Activated CD4-positive, alpha-beta T cell treated with anti-CD3 and anti-CD28 coated beads, Interleukin-2, amount 50 U/mL, for 4 hours (primary cell): ENCODE measurements at places on chromosomes 7 and 10.

DNA sequence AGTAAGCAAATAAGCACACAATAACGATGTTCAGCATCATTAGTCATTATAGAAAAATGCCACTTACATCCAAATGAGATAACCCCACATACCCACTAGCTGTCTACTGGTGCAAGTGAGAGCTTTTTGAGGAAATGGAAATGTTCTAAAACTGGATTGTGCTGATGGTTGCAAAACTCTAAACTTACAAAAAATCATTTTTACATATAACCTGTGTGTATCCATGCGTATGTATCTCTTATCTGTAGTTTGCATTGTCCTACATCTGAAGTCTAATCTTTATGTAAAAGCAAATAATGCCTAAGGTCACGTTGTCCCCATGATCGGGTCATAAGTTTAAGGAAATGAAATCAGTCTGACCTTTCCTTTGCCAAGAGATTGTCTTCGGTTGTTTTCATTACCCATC, 81.6 kb upstream of the DNAJB6 start:
- DNase-seq: no peak

DNA sequence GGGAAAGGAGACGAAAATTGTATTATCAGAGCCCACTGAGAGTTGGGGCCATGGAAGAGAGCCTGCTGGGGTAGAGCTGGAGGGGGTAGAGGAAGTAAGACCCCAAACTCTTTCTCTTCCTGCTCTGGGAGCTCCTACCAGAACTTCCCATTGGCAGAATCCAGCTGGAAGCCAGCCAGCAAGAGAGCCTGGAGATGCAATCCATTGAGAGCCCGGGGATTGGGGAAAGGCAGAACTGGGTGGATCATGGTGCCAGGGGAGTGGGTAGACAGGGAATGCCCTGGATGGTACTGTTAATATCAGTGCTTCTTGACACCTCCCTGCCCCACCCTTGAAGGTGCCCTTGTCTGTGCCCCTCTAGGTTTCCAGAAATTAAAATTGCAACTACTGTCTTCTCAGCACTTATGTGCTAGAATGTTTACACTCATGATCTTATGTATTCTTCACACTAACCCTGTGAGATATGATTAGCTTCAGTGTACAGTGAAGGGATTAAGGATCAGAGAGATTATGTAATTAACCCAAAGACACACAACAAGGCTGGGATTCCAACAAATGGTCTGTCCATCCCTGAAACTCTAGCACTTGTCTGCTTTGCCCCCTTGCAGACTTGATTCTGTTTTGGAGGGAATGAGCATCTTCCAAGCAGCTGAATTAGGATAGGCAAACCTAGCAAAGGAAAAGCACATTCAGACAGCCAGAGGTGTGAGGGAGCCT, 154.1 kb downstream of the C10orf105 start:
- no peak for DNase-seq

DNA sequence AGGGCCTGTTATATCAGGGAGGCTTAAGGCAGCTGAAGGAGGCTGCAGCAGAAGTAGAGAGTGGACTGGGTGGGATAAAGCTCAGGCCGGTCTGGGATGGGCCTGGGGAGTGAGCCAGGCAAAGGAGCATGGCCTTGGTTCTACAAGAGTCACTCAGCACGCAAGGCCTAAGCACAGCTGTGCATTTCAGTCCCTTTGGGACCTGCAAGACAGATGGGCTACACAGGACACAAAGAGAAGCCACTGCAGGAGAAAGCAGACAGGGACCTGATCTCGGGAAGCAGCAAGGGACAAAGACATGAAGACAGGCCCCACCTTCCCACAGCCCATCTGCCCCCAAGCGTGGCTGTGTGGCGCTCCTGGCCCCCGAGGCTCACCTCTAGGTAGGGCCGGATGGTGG, 29.4 kb downstream of the RRP12 start:
- no peak for DNase-seq

GRCh38 chr7:138667535-138668228, 33.5 kb downstream of the SVOPL start:
- DNase-seq: no peak

DNA sequence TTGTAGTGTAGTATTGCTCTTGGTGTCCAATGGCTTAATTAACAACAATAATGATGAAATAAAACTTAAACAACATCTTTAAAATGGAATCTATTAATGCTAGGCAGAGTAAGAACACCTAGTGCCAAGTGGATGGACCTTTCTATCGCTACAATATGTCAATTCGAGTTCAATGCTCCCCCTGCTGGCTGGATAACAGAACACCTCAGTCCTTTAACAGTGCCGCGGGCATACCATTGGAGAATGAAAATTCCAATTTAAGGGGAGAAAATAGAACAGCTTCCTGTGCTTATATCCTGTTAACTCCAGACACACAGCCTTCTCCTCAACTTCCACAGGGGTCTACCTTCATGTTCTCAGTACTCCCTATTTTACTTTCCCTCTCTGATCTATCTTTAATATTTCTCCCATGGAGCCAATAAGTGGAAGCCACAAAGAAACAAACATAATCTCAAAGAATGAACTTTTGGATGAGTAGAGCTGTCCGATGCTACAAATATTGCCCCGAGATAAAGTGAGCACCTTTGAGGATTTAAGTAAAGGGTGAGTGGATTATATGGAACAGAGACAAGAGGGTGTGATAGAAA, 41.4 kb downstream of the COL1A2 start:
- DNase-seq: peak; percentile 38

DNA sequence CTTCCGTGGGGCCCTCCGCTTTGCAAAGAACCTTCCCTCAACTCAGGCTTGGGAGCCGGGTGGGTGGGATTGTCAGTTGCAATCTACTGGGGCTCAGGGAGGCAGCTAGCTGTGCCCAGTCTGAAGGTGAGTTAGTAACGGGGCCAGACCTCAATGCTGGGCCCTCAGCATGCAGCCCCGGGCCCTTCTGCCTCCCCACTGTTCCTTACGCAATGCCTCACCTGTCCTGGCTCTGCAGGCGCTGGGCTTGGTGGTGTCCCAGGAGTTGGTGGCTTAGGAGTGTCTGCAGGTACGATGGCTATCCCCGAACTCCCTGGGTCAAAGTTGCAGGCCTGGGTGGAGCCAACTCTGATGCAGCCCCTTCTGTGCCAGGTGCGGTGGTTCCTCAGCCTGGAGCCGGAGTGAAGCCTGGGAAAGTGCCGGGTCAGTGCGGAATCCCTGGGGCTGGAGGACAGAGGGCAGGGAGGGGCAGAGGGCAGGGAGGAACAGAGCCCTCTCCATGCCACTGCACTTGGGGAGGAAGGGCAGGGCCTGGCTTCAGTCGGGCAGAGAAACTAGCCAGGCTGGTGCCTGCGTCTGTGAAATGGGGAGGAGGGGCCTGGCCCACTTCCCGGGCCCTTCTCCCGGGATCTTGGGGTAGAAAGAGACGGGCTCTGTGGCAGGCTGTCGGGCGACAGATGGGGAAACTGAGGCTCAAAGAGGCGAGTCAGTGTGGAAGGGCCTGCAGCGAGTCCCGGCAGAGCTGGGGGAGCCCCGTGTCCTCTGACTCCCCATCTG, 15.0 kb downstream of the ELN start:
- DNase-seq: no peak

DNA sequence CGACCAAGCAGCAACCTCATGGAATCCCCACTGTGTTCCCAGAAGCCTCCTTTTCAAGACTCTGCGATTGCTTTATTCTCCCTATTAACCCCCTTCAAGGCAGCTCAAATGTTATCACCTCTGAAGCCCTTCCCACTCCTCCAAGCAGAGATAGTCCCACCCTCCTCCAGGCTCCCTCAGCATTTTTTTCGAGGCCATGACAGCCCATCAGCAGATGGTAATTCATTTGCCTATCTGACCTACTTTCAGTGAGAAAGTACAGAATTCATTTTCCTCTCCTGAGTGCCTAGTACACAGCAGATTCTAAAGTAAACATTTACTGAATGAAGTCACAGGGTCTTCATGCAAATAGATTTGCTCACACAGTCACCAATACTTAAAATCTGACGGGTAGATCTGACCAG, 47.8 kb downstream of the HERPUD2 start:
- no peak for DNase-seq

DNA sequence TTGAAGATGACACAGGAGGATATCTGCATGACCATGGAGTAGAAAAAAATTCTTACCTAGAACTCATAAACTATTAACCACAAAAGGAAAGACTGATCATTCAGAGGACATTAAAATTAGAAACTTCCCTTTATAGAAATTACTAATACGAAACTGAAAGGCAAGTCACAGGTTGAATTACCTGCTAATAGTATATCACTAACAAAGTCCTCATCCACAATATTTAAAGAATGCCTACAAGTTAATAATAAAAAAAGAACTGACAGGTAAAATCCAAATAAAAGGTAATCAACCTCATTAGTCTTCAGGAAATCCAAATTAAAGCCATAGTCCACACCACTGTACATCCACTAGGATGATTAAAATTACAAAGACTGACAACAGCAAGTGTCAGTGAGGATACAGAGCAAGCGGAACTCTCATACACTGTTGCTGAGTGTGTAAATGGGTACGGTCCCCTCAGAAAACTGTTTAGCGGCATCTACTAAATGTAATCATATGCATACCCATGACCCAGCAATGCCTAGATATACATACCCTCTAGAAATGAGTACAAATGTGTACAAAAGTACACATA, 71.2 kb downstream of the ARHGAP21 start:
- no peak for DNase-seq

DNA sequence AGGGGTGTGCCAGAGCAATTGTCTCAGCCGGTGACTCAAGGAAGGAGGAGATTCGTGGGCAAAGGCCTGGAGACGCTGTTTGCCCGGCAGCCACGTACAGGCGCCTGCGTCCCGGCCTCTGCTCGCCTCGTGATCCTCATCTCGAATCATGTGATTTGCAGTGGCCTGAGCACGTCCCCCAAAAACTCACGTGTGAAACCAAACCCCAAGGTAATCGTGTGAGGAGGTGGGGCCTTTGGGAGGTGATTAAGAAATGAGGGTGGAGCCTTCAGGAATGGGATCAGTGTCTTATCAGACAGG, 226.8 kb downstream of the TCERG1L start:
- DNase-seq: no peak

DNA sequence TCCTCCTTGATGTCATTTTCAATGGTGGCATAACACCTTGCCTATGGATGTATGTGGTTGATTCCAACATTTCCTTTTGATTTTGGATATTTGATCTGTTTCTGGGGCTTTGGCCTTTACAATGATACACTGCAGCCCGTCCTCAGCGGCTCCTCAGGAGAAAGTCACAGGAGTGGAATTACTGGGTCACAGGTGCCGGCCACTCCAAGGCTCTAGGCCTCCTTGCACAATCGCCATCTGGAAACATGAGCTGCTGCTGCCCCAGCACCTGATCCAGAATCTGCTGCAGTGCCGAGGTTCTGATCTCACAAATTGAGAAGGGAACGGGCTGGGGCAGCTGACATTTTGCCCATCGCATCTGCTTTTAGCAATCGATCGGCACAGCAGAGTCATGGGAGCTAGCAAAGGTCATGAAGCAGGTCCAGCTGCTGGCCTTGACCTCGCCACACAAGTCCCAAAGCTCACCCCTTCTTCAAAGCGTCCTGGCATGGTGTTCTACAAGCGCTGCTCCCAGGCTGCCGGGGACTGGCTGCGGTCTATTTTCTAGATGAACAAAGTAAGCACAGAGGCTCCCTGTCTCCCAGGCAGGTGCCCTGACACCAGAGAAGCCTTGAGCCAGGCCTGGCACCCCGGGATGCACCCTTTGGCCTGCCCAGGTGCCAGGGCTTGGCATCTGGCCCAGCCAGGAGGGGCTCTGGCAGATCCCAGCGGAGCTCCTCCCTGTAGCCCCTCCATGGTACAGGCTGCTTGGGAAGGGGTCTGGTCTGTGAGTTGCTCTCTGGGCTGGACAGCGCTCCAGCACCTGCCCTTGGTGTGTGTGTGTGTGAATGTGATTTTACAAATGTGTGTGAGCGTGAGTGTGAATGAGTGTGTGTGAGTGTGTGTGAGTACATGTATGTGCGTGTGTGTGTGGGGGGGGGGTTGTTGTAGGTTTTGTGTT, 201.8 kb downstream of the GLRX3 start:
- DNase-seq: no peak

DNA sequence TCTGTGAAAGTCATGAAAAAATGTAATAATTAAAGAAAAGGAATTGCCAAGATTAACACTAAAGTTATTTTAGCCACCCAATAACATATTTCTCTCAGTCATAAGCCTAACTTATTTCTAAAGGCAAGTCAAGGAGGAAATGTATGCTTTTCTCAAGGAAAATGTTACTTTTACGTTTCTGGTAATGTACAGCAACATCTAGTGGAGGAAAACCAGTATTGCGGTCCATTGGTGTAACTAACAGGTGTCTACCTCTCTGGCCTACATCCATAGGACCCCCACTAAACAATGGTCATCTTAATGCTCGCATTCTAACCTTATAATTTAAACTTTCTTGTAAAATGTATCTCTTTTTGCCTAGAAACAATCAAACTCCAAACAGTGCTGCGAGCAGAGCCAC, 437.5 kb downstream of the KIF20B start:
- no peak for DNase-seq

DNA sequence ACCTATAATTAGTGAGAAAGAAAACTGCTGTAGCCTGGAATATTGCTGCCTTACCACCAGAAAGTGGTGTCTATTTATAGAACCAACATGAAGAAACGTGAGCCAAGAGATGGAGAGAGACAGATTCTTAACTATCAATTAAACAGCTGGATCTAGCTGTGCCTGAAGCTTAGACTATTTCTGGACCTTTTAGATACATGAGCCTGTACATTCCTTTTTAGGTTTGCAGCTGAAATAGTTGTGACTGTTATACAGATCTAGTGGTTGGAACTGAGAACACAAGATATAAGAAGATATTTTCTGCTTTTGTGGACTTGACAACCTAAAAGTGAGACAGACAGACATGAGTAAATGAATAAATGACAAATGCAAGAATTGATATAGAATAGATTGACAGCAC, 73.4 kb downstream of the CDK14 start:
- DNase-seq: no peak

DNA sequence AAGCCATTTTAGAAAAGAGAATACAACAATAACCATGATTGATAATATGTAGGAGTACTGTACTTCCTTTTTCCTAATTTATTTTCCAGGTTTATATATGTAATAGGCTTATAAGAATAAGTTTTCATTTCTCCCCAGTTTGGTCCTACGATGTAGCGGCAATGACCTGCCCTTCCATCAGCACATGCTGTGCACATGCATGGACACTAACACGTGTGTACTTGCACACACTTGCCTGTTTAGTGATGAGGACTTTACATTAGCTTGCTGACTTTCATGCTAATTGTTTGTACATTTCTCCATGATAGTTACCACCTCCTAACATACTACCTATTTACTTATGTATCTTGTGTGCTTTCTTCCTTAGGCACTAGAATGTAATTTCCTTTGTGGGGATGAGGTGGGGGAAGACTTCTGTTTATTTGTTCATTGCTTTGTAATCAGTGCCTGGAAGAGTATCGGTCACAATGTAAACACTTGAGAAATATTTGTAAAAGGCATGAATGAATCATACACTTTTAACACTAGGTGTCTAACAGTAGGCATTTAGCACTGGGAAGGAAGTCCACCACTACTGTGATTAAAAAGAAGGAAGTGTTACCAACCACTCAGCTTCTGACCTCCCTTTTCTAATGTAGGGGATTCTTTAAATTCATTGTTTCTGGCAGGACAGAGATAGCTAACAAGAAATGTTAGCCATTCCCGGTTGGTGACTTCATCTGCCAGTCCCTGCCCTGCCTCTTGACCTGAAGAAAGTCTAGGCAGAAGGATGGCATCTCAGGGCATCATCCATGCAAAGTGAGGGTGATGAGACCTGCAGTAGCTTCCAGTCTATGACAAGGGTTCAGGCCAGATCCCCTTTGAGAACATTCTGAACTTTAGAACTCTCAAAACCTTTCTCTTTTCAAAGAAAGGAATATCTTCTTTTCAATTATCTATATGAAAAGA, 120.2 kb upstream of the RAB18 start:
- DNase-seq: no peak
